ENCODE measurements at places on chromosomes 12 and 14.

GRCh38 chr12:16492240-16492639 lies 113.7 kb downstream of the LMO3 start:
- no peak for DNase-seq

DNA sequence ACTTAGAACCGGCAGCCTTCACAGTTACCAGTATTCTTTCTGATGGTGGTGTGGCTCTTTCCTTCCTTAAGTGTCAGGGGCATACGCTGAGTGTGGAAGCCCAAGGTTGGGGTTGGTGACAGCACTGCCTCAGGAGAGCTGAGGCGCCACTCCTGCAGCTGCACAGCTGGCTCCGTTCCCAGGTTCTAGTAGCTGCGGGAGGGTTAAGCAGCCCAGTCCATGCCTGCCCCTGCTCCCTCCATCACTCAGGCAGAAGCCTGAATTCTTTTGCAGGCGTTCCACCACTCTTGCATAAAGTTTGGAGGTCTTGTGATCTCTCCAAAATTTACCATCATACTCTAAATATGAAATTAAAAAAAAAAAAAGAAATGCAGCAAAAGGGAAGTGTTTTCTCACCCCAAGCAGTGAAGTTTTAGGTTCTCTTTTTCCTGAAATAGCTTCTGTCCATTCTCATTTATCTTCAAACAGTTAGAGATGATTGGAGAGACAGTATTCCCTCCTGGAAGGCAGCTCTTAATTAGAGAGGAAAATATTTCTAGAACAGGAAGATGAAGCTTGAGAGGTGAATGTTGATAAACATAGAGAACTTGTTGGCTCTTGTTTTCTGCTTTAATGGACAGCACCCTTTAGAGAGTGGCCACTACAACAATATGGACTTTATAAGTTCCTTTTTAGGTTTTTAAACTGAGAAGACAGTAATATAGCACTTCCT lies 136.1 kb downstream of the FGD4 start:
- DNase-seq, result no peak

GRCh38 chr12:26273811-26274210 lies 78.4 kb downstream of the SSPN start:
- DNase-seq, result no peak

DNA sequence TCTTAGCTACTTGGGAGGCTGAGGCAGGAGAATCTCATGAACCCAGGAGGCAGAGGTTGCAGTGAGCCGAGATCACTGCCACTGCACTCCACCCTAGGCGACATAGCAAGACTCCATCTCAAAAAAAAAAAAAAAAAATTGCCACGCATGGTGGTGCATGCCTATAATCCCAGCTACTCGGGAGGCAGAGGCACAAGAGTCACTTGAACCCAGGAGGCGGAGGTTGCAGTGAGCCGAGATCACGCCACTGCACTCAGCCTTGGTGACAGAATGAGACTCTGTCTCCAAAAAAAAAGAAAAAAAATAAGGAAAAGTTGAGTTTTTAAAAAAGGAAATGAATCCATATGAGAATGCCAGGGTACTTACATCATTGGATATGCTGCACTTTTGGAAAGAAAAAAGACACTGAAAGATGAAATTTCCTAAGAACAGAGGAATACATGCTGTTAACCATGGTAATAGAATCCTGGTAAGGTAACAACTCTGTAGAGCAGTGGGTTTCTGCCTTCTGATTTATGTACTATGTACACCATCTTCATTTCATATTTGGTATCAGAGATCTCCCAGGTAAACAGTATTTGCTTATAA lies 222.7 kb downstream of the ERC1 start:
- DNase-seq, result no peak

- DNase-seq, result no peak
Measured at GRCh38 chr12:59839514-59839913, 243.7 kb downstream of the SLC16A7 start.

DNA sequence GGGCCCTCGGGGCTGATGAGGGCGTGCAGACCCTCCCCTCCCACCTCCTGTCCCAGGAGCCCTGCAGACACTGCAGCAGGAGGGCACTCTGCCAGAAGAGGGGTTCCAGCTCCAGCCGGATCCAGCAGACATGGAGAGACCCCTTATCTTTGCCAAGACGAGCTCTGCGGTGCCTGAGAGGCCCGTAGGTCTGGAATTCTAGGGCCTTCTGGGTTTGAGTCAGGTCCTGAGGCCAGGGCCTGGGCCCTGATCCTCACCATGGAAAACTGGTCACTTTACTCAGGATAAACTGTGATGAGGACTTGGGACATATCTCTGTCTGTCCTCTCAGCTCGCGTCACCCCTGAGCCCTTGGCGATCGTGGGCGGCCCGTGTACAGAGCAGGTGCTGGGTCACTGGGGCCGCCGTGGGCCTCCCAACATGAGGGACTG lies 13.8 kb downstream of the MEG3 start:
- no peak for DNase-seq

GRCh38 chr14:91390165-91390778 lies 27.3 kb downstream of the CCDC88C start:
- DNase-seq, result no peak

Data from activated naive CD4-positive, alpha-beta T cell treated with anti-CD3 and anti-CD28 coated beads, Interleukin-2, amount 10 ng/mL, durations not matched to agents 7 days and 5 days (primary cell).